Activated CD4-positive, alpha-beta T cell treated with anti-CD3 and anti-CD28 coated beads for 1 hour (primary cell): ENCODE measurements at places on chromosomes 5 and 9.

DNA sequence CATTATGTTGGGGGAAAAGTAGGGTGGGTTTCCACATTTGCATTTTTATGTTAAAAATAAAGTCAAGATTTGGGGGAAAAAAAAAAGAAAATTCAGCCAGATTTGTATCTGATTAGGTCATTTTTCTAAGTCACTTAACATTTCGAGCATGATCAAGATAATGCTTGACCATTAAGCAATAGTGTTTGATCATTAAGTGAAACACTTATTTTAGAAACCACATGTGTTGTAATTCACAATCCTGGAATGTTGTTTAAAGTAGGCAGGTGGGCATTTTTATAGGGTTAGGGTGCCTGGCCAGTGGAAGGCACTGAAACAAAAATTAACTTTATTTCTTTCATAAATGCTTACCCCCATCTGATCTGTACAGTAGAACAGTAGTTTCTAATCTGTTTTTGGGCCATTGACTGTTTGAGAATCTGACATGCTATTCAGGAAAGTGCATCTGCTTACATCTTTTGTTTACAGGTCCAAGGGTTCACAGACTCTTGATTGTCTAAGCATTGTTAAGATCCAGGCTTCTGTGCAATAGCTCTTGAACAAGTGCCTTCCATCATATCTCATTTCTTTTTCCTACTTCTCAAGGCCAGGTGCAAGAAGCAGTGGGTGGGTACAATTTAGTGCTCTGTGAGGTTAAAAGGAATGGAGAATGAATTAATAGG is 9.1 kb downstream of the ZCCHC9 start:
- DNase-seq = no peak

DNA sequence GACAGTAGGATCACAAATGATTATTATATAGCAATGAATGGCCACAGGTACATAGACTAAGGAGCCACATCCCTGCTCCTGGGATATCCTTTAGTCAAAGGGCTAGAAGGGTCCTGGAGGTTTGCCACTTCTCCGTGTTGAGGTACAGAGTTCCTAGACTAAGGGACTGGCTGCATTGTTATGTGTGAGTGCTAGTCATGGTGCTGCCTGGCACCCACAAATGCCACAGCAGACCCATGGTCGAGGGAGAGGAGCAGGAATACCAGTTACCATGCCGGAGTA is 47.4 kb downstream of the EXOSC2 start:
- DNase-seq = no peak

DNA sequence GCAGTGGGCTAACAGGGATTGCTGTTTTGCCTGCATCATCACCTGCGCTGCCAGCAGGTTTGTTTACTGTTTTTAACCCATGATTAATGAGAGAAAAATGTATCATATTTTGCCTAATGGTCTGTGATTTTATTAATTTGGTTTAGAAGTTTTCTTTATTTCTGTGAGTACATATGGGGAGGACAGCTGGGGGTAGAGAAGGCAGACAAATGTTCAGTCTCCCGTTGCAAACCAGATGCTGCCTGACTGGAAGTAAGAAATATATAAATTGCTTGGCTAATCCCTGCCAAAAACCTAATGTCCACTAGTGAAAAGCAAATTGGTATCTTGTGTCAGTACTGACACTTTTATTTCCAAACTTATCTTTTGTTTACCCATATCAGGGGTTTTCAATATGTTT is 1766.1 kb upstream of the C9orf72 start:
- no peak for DNase-seq

- DNase-seq = no peak
These were observed 3.4 kb downstream of the CLINT1 start for GRCh38 chr5:157855404-157855994.

- no peak for DNase-seq
These were observed 26.3 kb downstream of the SIL1 start for GRCh38 chr5:139171779-139172404.
